Stimulated activated CD8-positive, alpha-beta memory T cell treated with anti-CD3 and anti-CD28 coated beads, Interleukin-12 subunit alpha, Interleukin-12 subunit beta, amount 100 ng/mL, for 4 hours (primary cell): ENCODE measurements at places on chromosomes 12 and 14.

DNA sequence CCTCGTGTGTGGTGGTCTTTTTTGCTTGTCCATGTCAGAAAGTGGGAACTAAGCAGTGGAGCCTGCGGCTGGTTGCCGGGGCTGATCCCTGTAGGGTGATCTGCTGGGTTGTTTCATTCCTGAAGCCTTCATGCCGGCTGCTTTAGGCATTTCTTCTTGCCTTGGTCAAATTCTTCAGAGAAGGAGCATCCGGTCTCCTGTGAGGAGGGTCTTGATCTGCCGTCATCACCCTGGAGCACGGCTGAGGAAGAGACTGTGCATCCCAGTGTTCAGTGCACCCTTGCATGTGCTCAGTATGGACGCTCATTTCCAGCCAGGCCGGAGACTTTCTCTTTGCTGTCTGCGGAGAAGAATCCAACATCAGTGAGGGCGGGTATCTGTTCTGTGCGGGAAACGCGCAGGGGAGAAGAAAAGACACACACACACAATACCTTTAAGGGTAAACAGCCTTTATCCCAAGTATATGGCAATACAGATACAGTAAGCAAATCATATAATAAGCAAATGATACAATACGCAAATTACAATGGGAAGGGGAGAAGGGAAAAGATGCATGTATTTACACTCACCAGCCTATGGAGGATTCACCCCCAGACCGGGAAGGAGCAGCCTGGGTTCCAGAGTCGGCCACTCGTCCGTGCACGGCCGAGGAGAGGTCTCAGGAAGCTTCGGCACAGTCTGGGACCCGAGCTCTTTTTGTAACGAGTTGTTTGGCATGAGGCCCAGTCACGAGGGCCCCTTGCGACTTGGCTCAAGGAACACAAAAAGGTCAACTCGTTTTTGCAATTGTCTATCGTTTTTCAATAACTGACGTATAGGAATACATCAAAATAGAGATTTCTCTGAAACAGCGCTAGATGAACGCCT, 1366.8 kb upstream of the TMEM132C start:
- DNase-seq: no peak

- no peak for DNase-seq
Observed at GRCh38 chr12:89729946-89730459, 21.4 kb upstream of the ATP2B1 start.

DNA sequence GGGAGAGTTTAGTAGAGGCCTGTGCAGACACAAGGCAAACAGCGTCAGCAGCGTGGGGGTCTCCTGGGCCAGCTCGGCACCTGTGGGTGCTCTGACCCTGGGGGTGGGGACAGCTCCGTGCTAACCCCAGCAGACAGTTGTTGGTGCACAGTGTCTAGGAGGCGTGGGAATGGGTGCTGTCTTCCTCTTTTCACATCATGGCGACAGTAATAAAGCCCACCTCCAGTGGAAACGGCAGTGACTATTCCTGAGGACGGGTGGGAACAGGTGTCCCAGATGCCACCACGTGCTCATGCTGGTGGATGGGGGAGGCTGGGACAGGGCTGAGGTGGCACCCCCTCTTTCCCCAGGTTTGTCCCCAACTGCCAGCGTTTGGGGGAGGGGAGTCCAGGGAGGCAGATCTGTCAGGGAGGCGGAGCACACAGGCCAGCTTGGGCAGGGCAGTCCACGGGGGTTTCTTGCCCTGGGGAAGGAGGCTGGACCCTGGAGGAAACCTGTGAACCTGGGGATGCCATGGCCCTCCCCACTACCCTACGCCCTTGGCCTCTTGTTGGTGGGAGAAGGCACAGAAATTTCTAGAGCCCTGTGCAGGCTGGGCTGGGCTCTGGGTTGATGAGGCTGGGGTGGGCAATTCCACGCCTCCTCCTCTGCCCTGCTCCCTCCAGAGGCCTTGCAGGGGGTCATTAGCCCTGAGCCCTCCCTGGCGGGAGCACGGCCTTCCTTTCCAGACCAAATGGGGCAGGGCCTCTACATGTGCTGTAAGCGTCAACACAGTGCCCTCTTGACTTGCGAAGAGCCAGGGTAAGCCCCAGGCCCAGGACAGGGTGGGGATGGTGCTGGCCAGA, 3.8 kb downstream of the ZBTB42 start:
- no peak for DNase-seq

DNA sequence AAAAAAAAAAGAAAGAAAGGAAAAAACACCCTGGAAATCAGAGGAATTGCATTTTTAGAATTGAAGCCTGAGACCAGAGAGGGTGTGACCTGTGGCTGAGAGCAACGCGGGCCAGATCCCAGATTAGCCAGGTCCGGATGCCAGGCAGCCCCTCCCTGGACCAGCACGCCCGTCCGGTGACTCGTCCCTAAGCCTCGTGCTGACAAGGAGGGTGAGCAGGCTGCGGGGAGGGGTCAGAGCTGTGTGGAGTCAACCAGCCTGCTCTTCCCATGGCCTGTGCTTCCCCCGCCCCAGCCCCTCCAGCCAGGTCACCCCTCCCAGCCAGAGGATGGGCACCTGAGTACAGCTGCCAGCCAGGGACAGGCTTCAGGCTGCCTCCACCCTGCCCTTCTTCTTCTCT, 4.2 kb upstream of the KLC1 start:
- DNase-seq: no peak

GRCh38 chr14:104219731-104220214, 81.4 kb downstream of the KIF26A start:
- DNase-seq: no peak

DNA sequence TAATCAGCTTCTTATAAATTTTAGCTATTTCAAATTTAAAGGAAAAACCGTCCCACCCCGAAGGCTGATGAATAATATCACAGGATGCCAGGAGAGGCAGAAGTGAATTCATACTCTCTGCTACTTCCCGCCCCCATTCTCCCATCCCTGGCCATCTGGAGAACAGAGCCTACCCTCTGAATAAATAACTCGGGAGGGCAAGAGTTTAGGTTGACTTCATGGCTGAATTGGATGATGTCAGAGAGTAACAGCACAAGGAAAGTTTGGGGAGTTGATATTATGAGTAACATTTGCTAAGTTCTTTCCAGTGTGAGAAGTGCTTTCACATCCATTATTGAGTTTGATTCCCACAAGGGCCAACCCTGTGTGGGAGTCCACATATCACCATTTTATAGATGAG, 241.6 kb downstream of the EGLN3 start:
- DNase-seq: no peak

GRCh38 chr12:118237052-118237665, 101.2 kb downstream of the PEBP1 start:
- no peak for DNase-seq

DNA sequence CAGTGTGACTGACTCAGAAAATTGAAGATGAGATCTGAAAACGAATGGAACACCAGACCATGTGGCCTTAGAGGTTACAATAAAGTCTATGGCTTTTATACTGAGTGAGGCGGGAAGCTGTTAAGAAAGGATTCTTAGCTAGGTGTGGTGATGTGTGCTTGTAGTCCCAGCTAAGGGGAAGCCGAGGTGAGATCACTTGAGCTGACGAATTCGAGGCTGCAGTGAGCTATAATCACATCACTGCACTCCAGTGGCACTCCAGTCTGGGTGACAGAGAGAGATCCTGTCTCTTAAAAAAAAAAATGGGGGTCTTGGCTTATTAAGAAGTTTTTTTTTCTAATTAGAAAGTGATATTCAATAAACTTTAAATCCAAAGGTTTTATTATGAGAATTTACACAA, 678.6 kb downstream of the TMTC2 start:
- DNase-seq: no peak
